Stimulated activated CD4-positive, alpha-beta T cell treated with anti-CD3 and anti-CD28 coated beads, Interleukin-1b, Interleukin-23, amount 100 ng/mL, for 1 hour (primary cell): ENCODE measurements at places on chromosomes 5 and 9.

- DNase-seq: no peak
These were observed 30.6 kb downstream of the KDM4C start for GRCh38 chr9:6788162-6789016.

- DNase-seq: no peak
These were observed 7.5 kb downstream of the DIAPH1 start for GRCh38 chr5:141611289-141611688.

DNA sequence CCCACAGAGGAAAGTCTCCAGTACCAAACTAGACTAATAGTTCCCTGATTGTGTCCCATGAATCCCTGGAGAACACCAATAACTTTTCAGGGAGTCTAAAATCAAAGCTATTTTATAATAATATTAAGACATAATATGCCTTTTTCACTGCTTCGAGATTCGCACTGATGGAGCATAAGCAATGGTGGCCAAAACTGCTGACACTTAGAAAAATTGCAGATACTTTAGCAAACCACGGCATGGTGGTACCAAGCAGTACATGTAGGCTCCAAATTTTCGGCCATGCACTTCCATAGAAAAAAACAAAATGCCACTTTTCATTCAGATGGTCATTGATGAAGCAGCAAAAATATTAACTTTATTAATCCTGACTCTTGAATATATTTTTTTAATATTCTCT, 100.3 kb upstream of the PCSK1 start:
- DNase-seq: no peak

GRCh38 chr9:136211441-136212344, 6.8 kb upstream of the LHX3 start:
- DNase-seq: no peak

- no peak for DNase-seq
These were observed 18.9 kb downstream of the ADAMTS2 start for GRCh38 chr5:179326122-179326927.

GRCh38 chr9:6449645-6450044, 36.6 kb downstream of the UHRF2 start:
- no peak for DNase-seq

GRCh38 chr9:87193925-87194868, 246.9 kb upstream of the GAS1 start:
- no peak for DNase-seq

- DNase-seq: no peak
These were observed 2019.5 kb upstream of the NUDT12 start for GRCh38 chr5:105581988-105582690.

DNA sequence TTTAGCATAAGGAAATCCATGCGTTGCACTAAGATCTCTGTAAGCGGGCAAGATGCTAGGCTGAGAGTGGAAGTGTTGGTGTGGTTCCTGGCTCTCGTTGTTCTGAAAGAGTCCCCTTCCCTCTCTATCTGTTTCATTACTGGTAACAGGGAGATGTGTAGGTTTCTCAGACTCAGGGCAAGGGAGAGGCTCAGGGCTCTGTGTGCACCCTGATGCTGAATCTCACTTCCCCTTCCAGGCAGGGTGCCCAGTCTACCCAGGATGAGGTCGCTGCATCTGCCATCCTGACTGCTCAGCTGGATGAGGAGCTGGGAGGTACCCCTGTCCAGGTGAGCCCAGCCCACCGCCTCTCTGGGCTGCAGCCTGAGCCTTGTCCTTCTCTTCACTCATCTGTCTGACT, 45.7 kb downstream of the STOM start:
- DNase-seq: no peak

- no peak for DNase-seq
These were observed 307.6 kb upstream of the PCSK5 start for GRCh38 chr9:75582870-75583269.

DNA sequence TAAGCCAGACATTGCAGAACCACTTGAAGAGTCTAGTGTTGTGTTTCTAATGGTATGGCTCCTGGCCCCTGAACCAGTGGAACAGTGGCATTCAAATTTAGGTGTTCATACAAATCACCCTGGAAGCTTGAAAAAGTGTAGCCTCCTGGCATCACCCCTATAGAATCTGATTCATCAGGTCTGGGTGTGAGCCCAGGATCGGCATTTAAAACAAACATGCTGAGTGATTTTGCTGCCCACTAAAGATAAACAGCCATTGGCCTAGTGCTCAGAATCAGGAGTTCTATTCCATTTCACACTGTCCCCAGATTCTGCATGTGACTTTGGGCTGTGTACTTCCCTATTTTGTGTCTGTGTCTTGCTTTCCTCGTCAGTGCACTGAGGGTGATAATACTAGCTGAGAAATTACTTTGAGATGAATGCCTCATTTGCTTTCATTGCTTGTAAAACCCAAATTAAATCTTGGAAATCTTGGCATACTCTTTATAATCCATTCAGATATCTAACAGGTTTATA, 241.5 kb upstream of the CLINT1 start:
- no peak for DNase-seq
